ENCODE measurements at places on chromosomes 13 and 19. TPM values are rescaled to one million over a fixed set of nuclear protein-coding genes. Genes with fewer than 3 reads are reported as not detected.

GRCh38 chr13:50522506-50522905 lies 321.0 kb downstream of the DLEU7 start:
- no peak for DNase-seq

GRCh38 chr13:40220299-40220935 lies 446.0 kb downstream of the FOXO1 start:
- no peak for DNase-seq

DNA sequence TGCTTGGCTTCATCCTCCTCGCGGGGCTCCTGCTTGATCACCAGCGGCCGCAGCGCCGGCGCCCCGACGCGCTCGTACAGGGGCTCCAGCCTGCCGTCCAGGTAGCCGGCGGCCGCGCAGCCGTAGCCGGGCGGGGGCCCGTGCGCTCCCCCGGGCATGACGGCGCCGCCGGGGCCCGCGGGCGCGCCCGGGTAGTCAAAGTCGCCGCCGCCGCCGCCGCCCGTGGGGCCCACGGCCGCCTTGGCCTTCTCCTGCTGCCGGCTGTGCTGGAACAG lies 497 bp downstream of the CEBPA start:
- DNase-seq, result no peak

GRCh38 chr19:7655581-7655980 lies 13.3 kb upstream of the RETN start:
- no peak for DNase-seq

DNA sequence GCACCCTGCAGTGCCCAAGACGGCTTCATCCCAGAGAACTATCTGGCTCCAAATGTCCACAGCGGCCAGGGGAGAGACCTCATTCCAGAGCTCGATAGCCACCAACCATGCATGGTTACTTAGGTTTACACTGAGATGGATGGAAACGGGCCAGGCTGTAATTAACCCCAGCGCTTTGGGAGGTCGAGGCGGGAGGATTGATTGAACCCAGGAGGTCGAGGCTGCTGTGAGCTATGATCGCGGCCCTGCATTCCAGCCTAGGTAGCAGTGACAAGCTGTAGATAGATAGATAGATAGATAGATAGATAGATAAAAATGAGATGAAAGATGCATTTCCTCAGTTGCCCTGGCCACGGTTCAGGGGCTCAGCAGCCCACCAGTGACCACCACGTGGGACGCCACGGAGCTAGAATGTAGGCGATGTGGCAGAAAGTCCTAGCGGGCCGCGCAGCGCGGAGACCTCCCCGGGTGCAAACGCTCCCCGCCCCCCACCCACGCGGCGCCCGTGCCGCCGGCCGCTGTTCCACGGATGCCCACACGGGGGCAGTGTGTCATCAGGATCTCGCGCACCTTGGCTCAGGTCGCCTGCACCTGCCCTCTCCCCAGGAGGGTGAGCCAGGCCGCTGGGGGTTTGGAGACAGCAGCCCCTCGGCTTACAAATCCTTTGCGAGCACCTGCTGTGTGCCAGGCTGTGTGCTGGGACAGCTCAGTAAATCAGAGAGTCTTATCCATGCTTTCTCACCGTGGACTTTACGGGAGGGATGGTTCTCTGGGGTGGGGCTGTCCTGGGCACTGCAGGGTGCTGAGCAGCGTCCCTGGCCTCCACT lies 13.5 kb upstream of the TLE5 start:
- peak; percentile 68 for DNase-seq

GRCh38 chr13:107907065-107907805 lies 308.1 kb downstream of the LIG4 start:
- no peak for DNase-seq

- DNase-seq, result peak; percentile 72
Observed at GRCh38 chr19:11496391-11497163, 9.1 kb downstream of the ZNF653 start.

GRCh38 chr13:93881411-93881810 lies 598.1 kb downstream of the DCT start:
- no peak for DNase-seq

- DNase-seq, result no peak
Observed at GRCh38 chr13:87094646-87095045, 576.5 kb upstream of the SLITRK5 start.

DNA sequence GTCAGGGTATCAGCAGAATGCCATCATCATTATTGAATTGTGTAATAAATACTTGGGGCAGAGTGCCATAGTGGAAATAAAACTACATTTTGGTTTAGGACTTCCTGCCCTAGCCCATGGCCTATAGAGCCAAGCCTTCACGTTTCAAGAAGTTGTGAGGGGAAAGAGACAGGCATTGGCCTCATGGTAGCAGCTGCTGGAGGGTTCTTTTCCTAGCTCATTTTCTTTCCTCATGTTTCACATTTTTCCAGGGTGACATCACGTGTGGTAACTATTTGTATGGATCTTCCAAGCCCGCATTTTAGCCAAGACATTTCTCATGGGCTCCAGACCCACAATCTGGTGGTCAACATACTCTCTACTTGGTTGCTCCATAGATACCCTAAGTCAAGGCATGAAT lies 80.4 kb downstream of the LRCH1 start:
- DNase-seq, result no peak

Gene SLC10A2
- total RNA-seq, result not detected

Gene OVOL3
- total RNA-seq, result not detected

Gene SYT5
- total RNA-seq, result not detected

Gene HS6ST3
- total RNA-seq, result 0.35 TPM

Measured in left cardiac atrium (tissue), 4 donors.